ENCODE measurements at places on chromosomes 7 and 10.

DNA sequence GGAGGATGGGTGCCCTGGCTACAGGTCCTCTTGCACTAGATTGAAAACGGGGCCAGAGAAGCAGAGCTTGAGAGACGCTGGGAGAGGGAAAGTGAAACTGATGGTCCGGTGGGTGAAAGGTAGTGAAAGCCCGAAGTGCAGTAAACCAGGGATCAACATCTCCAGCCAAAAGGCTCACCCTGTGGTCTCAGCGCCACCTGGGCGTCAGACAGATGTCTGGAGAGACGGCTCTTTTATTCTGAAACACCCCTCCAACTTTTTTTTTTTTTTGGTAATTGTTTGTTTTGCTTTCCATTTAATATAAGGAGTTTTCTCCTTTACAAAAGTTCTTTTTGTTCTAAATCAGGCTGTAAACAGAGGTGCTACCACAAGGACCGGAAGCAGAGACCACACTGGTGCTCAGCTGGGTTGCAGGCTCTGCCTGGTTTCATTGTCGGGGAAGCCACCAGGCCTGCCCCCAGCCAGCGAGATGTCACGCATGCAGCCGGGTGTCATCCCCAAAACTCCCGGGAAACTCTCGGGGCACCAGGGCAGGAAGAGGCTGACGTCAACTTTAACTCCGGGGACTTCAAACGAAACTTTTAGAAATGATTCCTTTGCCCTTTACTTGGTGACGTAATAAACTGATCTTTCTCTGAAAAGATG is 11.2 kb downstream of the IL2RA start:
- peak; percentile 90 for DNase-seq

DNA sequence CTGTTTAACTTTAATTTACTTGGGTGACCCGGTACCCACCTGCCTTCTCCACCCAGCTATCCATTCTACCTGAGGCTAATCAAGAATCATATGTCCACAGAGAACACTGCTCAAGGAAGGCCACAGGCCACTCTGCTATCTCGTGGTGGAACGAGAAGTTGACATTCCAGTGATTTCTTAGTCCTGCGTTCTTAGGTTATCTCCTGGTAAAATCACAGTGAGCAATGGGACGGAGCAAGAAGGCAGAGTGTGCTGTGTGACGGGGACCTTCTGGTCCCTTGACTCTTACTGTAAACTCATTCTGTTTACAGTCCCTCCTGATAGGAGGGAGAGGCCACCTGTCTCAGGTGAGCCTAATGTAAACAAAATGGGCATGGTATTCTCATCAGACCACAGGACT is 256.6 kb downstream of the TNS3 start:
- no peak for DNase-seq

- peak; percentile 26 for DNase-seq
Measured at GRCh38 chr7:103447073-103447960, 1.3 kb upstream of the SLC26A5 start.

- no peak for DNase-seq
Measured at GRCh38 chr7:149007611-149008010, 20.7 kb downstream of the PDIA4 start.

GRCh38 chr10:127580822-127581221 is 31.7 kb downstream of the NPS start:
- no peak for DNase-seq

- DNase-seq, result no peak
Measured at GRCh38 chr7:47358944-47359588, 222.8 kb downstream of the TNS3 start.

GRCh38 chr7:78125884-78126283 is 327.3 kb downstream of the PHTF2 start:
- DNase-seq, result no peak

GRCh38 chr10:24502801-24503460 is 220.8 kb downstream of the ARHGAP21 start:
- DNase-seq, result no peak

DNA sequence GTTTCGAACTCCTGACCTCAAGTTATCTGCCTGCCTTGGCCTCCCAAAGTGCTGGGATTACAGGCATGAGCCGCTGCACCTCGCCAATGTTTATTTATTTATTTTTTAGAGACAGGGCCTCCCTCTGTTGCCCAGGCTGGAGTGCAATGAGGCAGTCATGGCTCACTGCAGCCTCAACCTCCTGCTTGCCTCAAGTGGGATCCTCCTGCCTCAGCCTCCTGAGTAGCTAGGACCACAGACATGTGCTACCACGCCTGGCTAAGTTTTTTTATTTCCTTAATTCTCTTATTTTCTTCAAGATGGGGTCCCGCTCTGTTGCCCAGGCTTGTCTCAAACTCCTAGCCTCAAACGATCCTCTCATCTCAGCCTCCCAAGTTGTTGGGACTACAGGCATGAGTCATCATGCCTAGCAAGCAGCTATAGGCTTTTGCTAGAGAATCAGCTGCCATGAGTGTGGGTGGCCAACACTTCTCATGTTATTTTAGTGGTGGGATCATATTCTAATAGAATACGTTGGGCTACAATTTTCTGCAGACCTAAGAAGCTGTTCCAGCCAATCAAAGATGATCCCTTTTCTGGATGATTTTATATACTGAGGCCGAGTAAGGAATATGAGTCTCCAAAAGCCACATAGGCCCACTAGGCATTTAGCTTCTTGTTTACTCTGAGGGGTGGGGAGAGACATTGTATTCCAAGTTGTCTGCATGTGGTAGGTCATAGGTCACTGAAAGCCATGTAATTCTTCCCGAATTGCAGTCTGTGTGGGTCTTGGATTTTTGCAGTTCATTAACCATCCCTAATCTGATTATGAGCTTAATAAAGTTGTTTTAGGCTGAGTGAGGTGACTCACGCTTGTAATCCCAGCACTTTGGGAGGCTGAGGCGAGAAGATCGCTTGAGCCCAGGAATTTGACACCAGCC is 7.6 kb upstream of the TMEM248 start:
- no peak for DNase-seq

- DNase-seq, result no peak
Measured at GRCh38 chr7:158276414-158277218, 311.0 kb downstream of the PTPRN2 start.

DNA sequence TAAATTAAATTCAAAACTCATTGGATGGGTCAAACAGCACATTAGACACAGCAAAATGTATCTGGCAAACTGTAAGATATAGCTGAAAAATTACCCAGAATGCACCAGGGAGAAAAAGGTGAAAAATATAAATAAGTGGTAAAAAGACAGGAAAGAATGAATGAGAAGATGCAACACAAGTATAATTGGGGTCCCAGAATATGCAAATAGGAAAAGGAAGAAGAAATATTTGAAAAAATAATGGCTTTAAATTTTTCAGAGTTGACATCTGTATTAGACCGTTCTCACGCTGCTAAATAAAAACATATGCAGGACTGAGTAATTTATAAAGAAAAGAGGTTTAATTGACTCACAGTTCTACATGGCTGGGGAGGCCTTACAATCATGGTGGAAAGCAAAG is 167.7 kb upstream of the PLXNA4 start:
- no peak for DNase-seq

- DNase-seq, result no peak
Measured at GRCh38 chr10:79181698-79182521, 113.1 kb downstream of the ZMIZ1 start.

DNA sequence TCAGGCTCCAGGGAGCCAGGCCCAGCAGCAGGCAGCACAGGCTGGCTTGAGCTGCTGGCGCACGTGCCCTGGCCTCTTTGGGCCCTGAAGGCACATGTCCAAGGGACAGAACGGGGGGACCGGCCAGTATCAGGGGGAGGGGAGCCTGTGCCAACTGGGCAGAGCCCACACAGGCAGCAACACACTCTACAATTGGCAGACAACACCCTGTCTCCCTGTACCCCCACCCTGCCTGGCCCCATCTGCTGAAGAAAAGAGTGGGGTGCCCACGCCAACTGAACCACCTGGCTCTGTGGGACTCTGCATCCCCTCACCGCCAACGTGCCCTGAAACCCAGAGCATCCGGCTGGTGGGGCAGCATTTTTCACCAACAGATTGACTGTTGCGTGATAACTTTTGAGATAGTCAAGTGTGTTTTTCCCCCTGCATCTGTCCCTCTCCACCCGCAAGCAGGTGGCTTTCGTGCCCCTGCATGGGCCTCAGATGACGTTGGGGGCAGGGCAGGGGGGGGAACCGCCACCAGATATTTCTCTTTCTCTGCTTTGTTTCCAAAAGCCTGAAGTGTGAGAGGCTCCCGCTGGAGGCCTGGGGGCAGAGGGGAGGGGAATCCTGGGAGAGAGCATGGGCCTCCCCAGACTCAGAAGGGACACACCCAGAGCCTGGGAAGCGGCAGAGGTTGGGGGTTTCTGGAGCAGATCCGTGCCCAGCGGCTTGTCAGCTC is 21.8 kb downstream of the SLIT1 start:
- no peak for DNase-seq

DNA sequence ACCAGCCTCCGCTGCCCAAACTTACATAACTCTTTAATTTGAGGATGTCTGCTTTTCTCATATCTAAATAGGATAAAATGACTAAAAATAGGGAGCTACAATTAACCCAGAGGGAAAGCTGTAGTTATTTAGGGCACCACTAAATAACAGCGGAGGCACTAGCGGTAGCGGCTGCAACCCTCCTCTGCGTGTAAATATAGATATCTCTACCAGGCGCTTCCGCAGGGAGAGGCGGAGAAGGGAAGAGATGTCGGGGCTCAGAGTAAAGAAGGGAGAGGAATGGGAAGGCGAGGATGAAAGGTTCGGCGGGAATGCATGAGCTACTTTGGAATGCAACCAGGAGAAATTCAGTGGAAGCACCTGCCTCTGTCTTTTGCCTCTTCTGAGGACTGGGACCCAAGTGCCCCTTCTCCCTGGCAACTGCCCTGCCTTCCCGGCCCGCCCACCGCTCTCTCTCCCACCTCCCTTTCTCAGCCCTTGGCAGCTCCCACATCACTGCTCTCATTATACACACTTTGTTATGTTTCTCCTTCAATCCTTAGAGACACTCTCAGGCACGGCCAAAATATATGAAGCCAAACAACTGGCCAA is 698.3 kb downstream of the PARD3 start:
- DNase-seq, result no peak

DNA sequence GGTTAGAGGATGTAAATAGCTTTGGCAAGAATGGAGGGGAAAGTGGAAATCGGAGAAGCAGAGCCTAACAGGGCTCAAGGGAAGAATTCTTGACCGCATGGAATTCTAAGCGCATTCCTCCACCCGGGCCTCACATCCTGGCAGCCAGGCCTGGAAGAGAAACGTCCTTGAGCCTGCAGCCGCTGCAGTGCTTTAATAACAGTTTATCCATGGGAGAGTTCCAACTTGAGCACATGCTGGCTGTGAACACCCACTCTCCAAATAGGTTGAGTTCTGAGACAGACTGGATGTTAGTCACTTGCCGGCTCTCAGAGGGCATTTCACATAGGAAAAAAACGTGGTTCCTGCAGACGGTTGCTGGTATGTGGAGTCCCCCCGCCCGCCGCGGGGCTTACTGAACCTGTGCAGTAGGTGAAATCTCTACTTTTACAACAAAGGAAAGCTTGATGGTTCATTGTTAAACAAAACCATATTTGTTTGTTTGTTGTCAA is 61.4 kb upstream of the STEAP1B start:
- no peak for DNase-seq

DNA sequence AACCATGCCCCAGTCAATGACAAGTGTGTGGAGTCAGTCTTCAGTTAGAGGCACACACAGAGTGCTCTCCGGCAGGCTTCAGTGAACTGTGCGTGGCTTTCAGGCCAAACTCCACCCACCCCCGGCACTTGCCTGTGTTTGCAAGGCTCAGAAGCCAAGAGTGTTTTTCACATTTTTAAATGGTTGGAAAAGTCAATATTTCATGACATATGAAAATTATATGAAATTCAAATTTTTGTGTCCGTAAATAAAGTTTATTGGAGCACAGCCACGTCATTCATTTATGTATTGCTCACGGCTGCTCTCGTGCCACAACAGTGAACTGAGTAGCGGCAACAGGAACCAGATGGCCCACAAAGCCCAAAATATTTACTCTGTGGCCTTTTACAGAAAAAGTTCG is 104.7 kb downstream of the SFMBT2 start:
- DNase-seq, result no peak

GRCh38 chr10:18229826-18230225 is 89.6 kb downstream of the CACNB2 start:
- DNase-seq, result no peak

DNA sequence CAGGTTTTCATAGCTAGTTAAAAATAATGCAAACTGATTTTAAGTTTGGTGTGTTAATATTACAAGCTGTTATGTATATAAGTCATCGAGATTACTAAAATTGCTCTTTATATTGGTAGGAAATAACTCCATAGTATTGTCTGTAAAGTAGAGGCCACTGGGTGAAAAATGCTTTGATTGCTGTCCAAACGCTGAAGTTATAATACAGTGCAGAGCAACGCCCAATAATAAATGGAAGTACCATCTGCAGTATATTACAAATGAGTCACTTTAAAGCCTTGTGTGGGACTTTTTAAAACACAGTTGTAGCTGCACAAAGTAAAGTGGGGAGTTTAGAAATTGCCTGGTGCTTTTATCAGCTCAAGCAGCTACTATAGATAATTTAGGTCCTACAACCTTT is 196.1 kb downstream of the NXPH1 start:
- no peak for DNase-seq

- DNase-seq, result no peak
Measured at GRCh38 chr7:148079206-148080080, 511.1 kb upstream of the C7orf33 start.

- DNase-seq, result no peak
Measured at GRCh38 chr10:120646738-120647456, 189.9 kb downstream of the PLPP4 start.

DNA sequence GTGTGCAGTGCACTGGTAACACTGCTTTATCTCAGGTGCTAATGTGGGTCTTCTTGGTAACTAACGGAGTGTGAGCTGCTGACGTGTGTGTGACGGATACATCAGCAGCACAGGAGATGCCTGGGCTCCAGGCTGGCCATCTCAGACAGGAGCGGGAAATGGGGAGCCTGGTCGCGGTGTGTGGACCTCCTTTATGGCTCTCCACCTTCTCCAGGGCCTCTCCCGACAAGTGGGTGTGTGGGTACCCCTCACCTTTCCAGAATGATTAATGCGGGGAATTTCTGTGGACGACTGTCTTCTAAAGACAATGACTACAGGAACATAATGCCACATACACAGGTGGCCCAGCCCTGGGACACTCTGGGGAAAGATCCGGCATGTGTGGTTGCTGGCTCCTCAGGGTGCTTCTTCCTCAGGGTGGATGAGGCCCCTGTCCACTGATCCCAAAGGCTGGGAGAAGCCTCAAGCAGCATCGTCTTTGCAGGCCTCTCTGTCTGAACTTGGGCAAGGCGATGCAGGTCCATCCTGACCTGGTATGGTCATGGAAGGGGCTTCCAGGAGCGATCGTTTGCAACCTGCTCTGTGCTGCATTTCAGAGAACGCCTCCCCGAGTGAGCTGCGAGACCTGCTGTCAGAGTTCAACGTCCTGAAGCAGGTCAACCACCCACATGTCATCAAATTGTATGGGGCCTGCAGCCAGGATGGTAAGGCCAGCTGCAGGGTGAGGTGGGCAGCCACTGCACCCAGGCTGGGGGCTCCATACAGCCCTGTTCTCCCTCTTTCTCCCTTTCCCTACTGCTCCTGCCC is 20.3 kb upstream of the CSGALNACT2 start:
- no peak for DNase-seq

- DNase-seq, result no peak
Measured at GRCh38 chr10:7233259-7233991, 177.4 kb downstream of the SFMBT2 start.

GRCh38 chr7:125663961-125664360 is 734.3 kb upstream of the POT1 start:
- no peak for DNase-seq
